ENCODE measurements at places on chromosomes 7 and 10.

DNA sequence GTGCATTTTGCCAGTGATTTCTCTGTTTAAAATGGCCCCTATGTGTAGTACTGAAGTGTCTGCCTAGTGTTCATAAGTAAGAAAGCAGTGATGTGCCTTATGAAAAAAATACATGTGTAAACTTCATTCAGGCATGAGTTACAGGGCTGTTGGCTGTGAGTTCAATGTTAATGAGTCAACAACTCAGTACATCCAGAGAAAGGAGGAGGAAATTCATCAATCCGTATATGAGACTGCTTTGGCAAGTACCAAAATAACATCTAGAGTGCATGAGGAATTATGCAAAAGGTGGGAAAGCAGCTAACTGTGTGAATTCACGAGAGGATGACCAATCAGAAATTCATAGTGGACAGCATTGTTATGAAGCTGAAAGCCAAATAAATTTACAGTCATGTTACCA, 255.6 kb downstream of the ZEB1 start:
- DNase-seq = no peak

GRCh38 chr7:95267754-95268153, 56.6 kb downstream of the PON1 start:
- DNase-seq = no peak

DNA sequence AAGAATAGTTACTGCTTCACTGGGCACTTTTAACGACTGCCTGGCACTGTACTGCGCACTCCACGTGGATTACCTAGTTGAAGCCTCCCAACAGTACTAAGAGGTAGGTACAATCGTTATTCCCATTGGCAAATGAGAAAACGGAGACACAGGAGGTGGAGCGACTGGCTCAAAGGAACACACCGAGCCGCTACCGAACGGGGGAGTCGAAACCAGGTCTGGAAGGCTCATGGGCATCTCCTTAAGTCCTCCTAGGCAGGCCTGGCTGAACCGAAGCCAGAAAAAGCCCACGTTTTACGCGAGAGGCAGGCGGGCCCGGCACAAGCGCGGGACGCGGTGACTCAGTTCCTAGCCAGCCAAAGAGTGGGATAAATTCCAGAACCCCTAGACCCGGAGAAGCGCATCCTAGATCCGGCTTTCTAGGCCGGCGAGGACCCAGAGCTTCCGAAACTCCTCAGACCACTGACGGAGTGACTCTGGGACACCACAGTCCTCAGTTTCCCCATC, 472 bp downstream of the PDAP1 start:
- peak; percentile 70 for DNase-seq

- no peak for DNase-seq
Observed at GRCh38 chr10:69890065-69890847, 88.5 kb downstream of the COL13A1 start.

GRCh38 chr10:6195846-6196245, 6.9 kb upstream of the PFKFB3 start:
- DNase-seq = no peak

DNA sequence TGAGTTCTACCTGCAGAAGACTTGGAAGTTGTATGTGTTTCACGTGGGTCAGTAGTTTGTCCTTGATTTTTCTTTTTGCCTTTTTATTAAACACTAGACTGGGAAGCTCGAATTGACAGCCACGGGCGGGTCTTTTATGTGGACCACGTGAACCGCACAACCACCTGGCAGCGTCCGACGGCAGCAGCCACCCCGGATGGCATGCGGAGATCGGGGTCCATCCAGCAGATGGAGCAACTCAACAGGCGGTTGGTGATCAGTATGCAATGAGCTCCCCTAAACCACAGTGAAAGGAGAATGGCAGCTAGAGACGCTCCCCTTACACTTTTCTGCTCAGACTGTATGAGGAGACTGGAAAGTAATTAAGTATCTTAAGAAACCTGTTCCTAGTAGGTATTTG, 126.7 kb upstream of the STK17A start:
- DNase-seq = peak; percentile 41

- DNase-seq = no peak
Observed at GRCh38 chr7:130473289-130473688, 18.6 kb upstream of the MEST start.

DNA sequence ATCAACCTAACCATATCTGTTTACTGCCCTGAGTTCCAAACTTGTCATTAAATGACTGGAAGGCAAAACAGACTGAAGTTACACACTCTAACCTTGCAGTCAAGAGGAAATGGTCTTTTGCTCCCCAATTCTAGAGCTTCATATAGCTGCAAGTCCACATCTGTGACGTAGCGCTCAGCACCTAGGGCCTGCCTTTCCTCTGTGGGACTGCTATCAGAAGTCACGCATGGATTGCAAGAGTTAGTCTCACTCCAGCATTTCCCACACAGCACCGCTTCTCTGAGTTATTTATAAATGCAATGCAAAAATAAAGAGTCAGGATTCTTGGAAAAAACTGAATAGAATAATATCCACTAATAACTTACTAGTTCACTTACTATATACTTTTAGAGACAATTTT, 96.9 kb downstream of the ELMO1 start:
- DNase-seq = no peak

All from H7 (cell line).